ENCODE measurements at places on chromosomes 11 and 22. TPM values are rescaled to one million over a fixed set of nuclear protein-coding genes. Genes with fewer than 3 reads are reported as not detected.

FXYD2 gene
- 1.7 TPM for total RNA-seq

MAP6 gene
- total RNA-seq: 9.9 TPM

DNA sequence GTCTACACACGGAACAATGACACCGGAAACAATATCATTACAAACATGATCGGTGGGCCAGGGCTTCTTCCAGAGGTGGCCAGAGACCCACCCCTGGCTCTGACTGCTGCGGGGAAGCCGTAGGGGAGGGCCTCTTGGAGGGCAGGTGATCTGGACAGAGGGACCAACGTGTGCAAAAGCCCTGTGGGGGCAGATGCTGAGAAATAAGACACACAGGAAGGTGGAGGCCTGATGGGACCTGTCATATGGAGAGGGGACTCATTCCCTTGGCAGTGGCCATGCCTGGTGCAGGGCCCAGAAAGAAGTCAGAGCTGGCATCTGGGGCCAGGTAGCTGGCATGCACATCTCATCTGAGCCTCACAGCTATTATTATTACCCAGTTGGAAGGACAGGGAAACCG lies 1.1 kb downstream of the ALDH3B2 start:
- DNase-seq: no peak

- DNase-seq: no peak
Observed at GRCh38 chr11:134652586-134653255, 240.7 kb upstream of the B3GAT1 start.

ANO9 gene
- 1.3 TPM for total RNA-seq

- no peak for DNase-seq
Observed at GRCh38 chr11:10441652-10442503, 13.2 kb upstream of the AMPD3 start.

- DNase-seq: peak; percentile 39
Observed at GRCh38 chr11:77471558-77472193, 2.2 kb downstream of the PAK1 start.

- DNase-seq: no peak
Observed at GRCh38 chr11:16777613-16777975, 39.1 kb downstream of the C11orf58 start.

OLFML1 gene
- not detected for total RNA-seq

DNA sequence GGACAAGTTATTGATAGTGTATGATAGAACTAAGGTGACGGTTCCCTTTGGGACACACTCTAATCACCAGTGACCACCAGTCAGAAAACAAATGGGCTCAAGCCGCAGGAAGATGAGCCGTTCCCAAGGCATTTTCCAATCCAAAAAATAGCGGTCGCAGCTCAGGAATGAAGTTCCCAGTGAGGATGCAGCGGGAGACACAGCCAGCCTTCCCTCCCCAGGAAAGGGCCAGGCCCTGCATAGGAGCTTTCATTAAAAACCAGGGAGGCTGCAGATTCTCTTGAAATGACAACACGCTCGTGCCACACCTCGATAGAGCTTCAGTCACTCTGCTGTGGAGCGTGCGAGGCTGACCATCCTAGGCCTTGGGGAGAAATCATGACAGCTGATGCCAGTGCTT lies 65.8 kb upstream of the WNT7B start:
- no peak for DNase-seq

- no peak for DNase-seq
Observed at GRCh38 chr11:128906185-128907050, 15.3 kb downstream of the KCNJ5 start.

DNA sequence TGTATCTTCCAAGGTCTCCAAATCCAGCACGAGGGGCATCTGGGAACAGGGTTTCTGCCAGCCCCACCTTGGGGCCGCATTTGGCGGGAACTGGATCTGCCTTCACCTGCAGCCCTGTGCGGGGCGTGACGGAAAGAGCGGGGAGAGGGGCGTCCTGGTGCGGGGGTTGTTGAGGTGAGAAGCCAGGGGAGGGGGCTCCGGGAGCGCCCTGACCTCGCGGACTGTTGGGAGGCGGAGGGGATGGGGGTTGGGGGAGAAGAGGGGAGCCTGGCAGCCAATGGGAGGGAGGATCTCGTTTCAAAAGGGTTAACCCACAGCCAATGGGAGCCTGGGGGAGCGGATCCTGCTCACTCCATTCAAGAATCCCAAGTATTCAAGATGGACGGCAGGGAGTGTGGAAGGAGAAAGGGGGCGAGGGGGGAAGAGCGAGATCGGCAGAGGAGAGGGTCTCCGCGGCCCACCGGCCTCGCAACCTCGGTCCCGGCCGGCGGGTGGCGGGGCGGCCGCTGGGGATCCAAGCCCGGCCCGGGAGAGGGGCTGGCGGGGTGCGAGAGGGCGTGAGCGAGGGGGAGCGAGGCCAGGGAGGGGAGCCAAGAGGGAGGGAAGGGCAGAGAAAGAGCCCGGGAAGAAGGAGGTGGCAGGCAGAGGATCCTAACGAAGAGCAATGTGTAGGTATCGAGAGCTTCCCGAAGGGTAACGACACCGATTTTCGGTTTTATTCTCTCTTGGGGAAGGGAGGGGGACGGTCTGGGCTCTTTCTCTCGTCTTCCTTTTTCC lies 11.5 kb downstream of the YPEL4 start:
- peak; percentile 97 for DNase-seq

FADS2 gene
- total RNA-seq: 233 TPM

DNA sequence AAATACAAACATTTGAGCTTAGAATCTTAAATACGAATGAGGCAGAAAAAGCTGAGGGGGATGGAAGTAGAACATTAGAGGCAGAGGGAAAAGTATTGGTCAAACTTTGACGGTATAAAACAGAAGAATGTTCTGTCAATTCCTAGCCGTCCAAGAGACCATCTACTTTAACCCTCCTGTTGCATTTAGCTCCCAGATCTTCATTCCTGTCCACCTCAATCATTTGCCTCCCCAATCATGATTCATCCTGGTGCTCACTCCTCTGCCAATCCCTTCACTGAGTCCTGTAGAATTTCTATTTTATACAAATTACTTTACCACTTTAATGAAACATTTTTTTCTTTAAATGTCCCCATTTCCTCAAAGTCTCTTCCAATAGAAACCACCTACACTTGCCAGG lies 28.2 kb downstream of the C2CD3 start:
- DNase-seq: no peak

- no peak for DNase-seq
Observed at GRCh38 chr11:12769834-12770345, 95.7 kb downstream of the TEAD1 start.

DNA sequence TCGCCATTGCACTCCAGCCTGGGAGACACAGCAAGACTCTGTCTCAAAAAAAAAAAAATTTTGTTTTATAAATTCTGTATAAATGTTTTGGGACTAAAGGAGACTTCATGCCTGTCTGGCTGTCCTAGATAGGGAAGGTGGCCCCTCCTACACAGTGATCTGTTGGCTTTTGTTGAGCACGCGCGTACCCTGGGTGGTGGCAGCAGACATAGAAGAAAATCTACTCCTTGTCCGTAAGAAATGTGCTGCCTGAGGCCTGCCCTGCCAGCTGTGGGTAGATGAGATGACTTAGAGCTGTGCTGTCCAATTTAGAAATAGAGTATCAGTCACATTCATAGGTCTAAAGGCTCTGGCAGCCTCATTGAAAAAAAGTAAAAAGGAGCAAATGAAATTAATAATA lies 37.0 kb downstream of the AP2A2 start:
- DNase-seq: no peak

DNA sequence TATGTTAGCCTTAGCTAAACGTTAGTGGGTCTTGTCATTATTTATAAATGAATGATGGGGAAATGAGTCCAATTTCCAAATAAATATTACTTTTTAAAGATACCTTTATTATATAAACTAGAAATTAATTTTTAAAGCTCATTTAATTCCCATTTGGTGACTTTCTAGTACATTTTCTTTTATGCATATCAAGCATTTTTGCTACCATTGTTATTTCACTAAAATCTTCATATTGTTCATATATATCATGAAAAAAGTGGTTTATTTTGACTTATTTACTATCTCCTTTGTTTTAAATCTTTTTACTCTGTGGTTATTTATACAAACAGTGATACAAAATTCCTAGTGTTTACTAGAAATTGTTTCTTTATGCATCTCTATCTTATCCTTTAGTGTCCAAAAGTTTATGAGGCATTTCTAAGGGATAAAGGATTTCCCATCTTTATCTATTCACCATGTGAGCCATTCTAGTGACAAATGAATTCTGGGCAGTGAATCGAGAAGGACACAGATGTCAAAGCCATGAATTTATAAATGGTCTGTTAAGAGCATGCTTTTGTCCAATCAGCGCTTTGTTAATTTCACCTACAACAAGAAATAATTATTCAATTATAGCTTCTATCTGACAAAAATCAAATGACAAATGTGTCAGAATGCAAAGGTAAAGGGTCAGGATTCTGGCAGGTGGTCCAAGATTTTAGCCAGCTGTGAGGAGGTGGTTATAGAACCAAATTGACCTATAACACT lies 70.6 kb downstream of the PRMT3 start:
- no peak for DNase-seq

DNA sequence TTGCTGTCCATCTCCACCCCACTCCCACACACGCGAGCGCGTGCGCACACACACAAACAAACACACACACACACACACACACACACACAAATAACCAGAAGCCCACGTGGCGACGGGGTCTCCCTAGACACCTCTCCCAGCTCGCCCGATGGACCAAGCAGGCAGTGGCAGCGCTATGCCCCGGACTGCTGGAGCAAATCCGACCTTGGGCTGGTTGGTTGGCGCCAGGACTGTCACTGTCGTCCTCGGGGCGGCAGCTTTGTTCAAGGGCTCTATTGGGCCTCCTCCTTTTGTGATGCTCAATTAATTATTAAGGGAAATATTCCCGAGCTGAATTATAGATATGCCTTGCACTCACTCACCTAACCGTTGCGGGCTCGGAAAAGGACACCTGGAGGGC lies 1.7 kb upstream of the KCNA4 start:
- no peak for DNase-seq

GRCh38 chr22:19892925-19893324 lies 38.3 kb upstream of the GNB1L start:
- no peak for DNase-seq

ELMOD1 gene
- total RNA-seq: not detected

VSIG2 gene
- total RNA-seq: not detected

MYRF gene
- 5.8 TPM for total RNA-seq

GRCh38 chr11:76653674-76654284 lies 16.8 kb downstream of the LRRC32 start:
- DNase-seq: no peak

MRGPRX3 gene
- total RNA-seq: not detected

DNA sequence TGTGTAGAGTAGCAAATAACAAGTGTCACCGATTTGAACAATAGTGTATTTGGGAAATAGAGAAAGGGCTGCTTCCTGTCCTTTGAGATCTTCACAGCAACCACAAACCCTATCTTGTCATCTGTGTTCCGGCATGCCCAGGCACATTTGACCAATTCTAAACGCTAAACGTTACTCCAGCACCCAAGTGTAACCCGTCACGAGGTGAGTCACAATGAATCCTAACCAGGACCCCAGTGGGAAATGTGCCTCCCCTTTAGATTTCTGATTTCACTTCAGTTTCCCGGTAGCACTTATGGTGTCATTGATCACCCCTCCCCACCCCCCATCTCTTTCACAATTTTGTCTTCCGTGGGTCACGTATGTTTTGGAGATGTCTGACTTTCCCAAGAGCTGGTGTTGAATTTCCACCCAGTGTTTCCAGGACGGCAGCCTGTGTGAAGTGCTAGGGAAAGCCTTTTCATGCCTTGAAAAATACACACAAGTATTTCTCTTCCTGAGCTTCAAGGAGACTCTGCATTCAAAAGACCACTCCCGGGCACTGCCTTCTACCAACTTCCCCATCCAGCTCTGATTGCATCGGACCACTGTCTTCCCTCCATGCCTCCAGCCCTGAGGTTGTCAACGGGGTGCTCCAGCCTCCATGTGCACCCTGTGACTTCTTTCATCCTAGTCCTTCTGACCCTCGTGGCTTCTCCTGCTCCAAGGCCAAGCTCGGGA lies 10.5 kb upstream of the C11orf24 start:
- DNase-seq: no peak

DNA sequence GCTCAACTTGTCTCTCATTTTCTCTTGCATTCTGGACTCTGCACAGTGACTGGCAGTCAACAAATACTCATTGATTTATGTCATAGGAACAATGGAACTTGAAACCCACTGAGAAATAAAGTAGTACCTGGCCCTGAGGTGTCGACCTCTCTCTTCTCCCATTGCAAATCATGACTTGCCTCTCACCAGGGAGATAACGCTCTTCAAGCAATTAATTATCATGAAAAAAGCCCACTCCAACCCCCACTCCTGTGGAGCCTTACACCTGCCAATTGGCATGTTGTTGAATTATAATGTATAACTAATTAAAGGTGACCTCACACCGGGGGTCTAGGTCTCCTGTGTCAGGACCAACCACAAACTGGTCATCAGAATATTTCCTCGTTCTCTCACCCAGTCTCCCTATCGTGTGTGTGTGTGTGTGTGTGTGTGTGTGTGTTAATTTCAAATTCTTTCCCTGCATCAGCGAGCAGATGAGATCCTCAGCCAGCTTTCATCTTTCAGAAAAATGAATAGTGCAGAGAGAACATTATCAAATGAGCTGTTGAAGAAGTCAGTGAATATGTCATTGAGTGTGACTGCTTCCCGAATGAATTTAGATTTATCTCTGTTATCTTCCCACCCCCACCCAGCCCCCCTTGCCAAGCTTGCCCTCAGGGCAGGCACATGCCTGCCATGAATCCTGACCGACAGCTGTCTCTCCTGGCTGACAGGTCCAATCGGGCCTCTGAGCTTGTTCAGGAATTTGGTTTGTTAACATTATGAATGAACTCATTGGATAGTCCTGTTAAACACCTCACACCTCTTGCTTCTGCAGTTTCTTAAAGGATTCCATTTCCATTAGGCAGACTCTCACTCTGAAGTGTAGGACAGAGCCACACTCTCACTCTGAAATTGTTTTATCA lies 357.4 kb downstream of the INSC start:
- no peak for DNase-seq

IL10RA gene
- total RNA-seq: not detected

MPEG1 gene
- not detected for total RNA-seq

IL17REL gene
- total RNA-seq: not detected

DNA sequence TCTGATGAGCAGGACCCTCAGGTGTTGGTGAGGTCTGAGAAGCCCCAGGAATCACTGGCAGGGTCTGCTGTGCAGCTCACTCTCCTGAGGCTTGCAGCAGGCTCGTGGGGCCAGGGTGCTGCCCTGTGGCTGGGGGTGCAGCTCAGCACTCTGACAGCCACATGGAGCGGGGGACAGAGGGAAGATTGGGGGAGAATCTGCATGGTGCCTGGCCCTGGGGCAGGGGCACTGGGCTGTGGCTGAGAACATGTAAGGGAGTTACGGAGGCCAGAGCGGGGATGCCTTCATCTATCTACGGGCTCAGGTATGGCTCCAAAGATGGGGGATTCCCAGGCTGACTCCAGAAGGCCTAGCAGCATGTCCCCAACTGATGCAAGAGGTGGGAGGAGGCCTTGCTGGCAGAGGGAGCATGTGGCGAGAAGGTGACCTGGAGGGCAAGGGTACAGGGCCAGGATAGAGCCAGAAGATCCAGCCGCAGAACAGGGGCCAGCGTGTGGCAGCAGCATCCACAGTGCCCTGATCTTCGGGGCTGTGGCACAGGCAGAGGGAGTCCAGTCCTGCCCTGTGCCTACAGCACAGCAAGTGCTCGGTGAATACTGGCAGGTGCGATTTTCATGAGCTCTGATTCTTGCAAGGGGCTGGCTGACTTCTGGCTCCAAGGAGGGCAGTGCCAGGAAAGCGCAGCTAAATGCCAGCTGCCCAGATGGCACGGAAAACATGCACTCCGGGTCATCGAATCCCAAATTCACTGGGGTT lies 184.7 kb downstream of the CTTN start:
- DNase-seq: no peak

NLRP10 gene
- total RNA-seq: not detected

NEFH gene
- 0.31 TPM for total RNA-seq

GRCh38 chr22:47406180-47406834 lies 643.9 kb downstream of the TBC1D22A start:
- no peak for DNase-seq

CRYBB2 gene
- total RNA-seq: not detected

LDHAL6A gene
- not detected for total RNA-seq
